Cardiac septum (tissue), 1 donor: ENCODE measurements at places on chromosomes 11 and 22.
A peak's percentile ranks its signal among the peaks of the same experiment; 100 is the strongest.

DNA sequence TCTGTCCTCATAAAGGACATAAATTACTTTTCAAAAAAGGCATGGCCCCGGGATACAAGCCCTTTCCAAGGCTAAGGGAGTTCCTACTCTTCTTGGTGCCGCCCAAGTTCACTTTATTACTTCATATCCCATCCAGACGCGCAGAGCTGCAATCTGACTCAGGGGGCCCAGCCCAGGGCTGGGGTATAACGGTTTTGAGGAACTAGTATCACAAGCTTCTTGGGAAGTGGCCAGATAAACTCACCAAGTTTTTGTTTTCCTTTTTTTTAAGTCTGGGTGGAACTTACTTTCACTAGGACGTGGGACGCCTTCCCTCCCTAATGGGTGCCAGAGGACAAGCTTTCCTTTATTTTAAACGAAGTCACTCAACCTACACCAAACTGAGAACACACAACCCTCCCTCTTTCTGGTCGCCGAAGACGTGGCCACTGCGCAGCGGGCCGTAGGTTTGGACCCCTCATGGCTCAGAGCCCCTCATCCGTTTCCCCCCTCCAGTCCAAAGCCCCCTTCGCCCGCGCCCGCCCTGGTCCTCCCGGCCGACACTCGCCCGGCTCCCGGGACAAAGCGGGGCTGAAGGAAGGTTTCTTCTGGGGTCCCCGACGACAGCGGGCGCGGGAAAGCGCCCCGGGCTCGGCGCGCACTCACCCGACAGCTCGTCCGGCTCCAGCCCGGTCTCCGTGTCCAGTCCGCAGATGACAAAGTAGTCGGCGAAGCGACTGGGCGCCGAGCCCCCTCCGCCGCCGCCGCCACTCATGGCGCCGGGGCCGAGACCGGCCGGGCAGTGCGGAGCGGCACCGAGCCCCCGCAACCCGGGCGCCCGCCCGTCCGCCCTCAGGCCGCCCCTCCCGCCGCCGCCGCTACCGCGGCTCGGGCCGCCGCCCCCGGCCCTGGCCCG, 587 bp downstream of the DENND5A start:
- DNase-seq = peak; percentile 86

GRCh38 chr11:11976481-11977127, 31.8 kb downstream of the DKK3 start:
- peak; percentile 79 for DNase-seq

GRCh38 chr22:40107851-40108378, 69.8 kb upstream of the TNRC6B start:
- no peak for DNase-seq

DNA sequence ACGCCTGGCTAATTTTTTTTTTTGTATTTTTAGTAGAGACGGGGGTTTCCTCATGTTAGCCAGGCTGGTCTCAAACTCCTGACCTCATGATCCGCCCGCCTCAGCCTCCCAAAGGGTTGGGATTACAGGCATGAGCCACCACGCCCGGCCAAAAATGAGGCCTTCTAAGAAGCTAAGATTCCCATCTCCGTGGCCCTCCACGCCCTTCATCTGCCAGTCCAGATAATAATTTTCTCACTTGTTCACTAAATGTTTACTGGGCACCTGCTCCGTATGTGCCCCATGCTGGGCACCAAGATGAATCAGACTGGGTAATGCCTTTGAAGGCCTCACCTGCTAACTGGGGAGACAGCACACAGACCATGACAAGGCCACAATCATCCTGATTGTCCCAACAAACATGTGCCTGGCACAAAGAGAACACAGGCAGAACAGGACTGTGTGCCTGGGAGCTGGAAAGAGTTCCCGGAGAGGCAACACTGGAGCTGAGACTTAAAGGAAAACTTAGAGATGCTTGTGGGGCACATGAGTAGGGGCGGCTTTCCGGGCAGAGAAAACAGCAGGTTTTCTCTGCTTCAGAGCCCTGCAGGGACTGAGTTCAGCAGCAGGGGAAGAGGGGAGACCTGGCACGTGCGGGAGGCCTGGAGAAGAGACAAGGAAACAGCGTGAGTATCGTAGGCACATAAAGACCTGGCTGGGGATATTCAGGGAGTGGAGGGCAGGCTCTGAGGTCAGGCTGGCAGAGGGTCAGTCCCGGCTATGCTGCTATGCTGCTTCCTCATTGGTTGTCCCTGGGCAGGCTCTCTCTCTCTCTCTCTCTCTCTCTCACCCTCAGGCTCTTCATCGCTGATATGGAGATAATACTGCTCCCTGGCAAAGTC, 2.4 kb downstream of the KIAA0930 start:
- no peak for DNase-seq

- no peak for DNase-seq
These were observed 10.8 kb downstream of the GNB1L start for GRCh38 chr22:19843857-19844376.

- DNase-seq = no peak
These were observed 42.9 kb downstream of the YWHAH start for GRCh38 chr22:31987218-31987617.

GRCh38 chr11:113994077-113994954, 19.4 kb downstream of the HTR3A start:
- no peak for DNase-seq

GRCh38 chr11:63738720-63739360, 29.7 kb downstream of the ZFTA start:
- DNase-seq = no peak

GRCh38 chr11:68051191-68052136, 12.6 kb downstream of the TCIRG1 start:
- DNase-seq = peak; percentile 47

- no peak for DNase-seq
These were observed 64.6 kb upstream of the LMO1 start for GRCh38 chr11:8328231-8328794.

GRCh38 chr11:69243496-69244200, 50.3 kb upstream of the MYEOV start:
- peak; percentile 56 for DNase-seq

- no peak for DNase-seq
These were observed 347.9 kb downstream of the TTC28 start for GRCh38 chr22:28331695-28332094.

DNA sequence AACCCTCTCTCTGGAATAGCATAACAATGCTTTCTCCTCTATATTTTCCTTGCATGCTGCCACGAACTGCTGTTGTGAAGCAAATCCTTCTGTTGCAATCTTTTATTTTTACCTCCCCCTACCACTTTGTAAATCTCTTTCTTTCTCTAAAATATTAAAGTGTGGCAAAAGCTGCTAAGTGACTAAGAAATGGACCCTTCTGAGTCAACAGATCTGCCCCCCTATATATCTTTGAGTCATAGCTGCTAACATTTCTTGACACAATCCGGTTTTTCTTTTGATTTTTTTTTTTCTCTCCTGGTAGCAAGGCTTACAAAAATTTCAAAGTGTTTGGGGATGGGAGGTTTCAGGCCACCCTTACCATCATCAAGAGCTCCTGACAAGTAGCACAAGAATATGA, 39.0 kb upstream of the KIRREL3 start:
- no peak for DNase-seq

GRCh38 chr11:46845440-46845739, 690 bp downstream of the CKAP5 start:
- DNase-seq = no peak

- no peak for DNase-seq
These were observed 95.3 kb upstream of the RCN1 start for GRCh38 chr11:31995525-31996094.

DNA sequence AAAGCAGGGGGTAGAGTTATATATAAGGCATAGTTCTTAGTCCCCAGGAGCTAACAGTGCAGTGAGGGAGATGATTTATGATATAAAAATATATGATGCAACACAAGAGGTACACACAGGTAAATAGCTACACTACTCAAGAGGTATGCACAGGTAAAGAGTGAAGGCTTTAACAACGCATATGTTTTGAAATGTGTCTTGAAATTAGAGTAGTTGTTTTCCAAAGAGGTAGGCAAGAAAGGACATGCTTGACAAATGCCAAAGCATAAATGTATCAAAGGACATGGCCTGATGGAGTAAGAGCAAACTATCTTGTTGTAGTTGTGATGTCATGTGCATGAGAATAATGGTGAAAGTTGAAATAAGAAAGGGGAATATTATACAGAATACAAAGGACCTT, 104.3 kb upstream of the C11orf87 start:
- DNase-seq = no peak

GRCh38 chr22:37454857-37455686, 27.8 kb upstream of the ELFN2 start:
- no peak for DNase-seq

- peak; percentile 83 for DNase-seq
These were observed at the start of gene LRRC56 for GRCh38 chr11:536841-537621. LRRC56 (plus strand) TSS chr11:537527; CDS start chr11:540685, 3,158 bp downstream.

- DNase-seq = no peak
These were observed 93.8 kb upstream of the BLID start for GRCh38 chr11:122209619-122210366.

- DNase-seq = no peak
These were observed 230.0 kb upstream of the MTNR1B start for GRCh38 chr11:92739491-92739890.

DNA sequence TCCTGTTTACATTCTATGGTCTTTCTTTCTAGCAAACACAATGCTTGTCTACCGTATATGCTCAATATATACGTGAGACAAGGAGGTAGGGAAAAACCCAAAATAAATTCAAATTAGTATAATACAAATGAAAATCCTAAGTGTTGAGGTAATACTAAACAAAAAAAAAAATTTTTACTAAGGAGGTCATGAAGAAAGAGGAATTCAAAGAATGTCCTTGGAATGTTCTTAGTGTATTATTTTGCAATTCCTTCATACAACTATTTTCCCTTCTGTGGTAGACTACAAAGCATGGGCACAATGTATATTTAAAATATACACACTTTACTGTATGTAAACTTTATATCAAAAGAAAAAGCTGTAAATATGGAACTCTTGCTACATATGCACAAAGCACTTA, 36.4 kb downstream of the PIK3C2A start:
- DNase-seq = no peak

- DNase-seq = peak; percentile 39
These were observed 1021.2 kb downstream of the TBC1D22A start for GRCh38 chr22:47783433-47784366.

GRCh38 chr11:16607675-16608644, 130.5 kb upstream of the C11orf58 start:
- DNase-seq = peak; percentile 90

- no peak for DNase-seq
These were observed 703.4 kb downstream of the NTM start for GRCh38 chr11:132073787-132074186.

GRCh38 chr11:64870176-64870892, 8.1 kb downstream of the EHD1 start:
- no peak for DNase-seq

DNA sequence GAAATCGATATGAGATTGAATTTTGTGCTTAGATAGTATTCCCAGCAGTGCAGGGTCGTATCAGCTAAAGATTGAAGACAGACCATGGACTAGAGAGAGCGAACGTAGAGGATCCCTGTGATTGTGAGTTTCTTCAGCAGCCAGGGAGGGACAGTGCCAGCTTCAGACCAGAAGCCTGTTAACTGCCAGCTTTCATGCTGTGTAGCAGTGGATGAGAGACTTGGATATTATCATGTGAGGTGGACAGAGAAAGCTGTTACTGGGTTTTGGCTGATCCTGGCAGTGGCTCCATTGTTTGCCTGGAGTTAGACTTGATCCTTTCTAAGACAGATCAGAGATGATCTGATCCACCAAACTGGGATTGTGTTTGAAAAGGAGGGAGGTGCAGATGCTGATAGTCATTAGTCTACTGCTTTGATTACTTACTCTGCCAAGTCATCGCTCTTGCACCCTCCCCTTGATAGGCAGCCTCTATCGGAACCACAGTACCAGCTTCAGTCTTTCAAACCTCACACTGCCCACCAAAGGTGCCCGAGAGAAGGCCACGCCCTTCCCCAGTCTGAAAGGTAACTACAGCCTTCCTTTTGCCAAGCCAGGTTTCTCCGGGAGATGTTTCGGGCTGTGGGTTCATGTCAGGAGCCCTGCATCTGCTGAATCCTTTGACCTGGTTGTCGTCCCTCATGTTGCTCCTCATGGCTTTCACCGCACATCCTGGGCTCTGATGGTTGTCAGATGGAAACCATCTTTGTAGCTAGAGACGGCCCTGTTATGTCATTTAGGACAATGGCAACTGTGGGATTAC, 16.2 kb downstream of the MADD start:
- peak; percentile 63 for DNase-seq

DNA sequence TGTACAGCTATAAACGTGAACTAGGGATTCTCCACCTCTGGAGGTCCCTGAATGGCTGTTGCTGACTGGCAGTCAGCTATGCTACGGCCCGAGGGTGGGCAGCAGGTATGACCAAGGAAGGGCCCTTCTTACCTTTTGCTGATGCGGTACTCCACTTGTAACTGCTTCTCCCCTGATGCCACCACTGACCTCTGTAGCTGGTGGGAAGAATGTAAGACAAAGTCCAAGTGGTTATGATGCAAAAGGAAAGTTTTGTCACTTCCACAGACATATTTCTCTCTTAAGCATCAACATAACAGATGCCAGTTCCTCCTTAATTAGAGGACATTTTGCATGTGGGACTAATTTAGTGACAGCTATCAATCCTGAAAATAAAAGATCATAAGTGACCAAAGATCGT, 32.2 kb downstream of the P4HA3 start:
- DNase-seq = no peak

DNA sequence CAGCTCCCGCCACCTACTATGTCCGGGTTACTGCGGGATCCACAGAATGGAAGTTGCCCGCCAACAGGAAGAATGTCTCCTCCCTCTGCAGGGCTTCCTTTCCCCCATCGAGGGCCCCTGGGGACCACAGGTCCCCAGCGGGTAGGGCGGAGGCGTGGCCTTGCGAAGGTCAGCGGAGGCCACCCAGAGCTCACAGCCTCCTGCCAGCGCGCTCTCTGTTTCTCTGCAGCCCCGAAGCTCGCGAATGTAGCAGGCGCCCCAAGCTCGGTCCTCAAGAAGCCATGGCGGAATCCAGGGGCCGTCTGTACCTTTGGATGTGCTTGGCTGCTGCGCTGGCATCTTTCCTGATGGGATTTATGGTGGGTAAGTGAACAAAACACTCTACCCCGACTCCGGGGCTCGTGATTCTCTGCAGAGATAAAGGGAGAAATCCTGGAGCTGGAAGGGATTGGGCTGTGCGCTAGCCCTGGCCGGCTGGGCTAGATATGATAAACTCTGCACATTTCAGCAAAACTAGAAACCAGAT, at the start of gene NAALAD2:
NAALAD2 (plus strand) TSS at position 186 of the 526 bp plus-strand sequence; CDS start at position 282, 96 bp downstream.
- DNase-seq = no peak

DNA sequence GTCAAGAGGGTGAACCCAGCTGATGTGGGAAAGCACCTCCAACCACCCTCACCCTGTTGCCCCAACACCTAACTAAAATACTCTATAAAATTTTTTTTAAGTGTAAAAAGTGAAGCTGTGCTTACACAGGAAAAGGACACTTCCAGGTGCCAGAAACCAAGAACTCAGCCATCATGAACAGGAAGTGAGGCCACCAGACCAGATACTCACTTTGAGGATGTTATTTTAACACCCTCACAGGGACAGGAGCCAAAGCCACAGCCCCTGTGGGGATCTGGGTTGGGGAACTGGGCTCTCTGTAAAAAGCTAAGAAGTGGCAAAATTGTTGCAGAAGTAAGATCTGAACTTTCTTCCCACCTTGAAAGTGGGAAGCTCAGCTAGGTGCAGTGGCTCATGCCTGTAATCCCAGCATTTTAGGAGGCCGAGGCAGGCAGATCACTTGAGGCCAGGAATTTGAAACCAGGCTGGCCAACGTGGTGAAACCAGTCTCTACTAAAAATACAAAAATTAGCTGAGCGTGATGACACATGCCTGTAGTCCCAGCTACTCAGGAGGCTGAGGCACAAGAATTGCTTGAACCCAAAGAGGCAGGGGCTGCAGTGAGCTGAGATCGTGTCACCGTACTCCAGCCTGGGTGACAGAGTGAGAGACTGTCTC, 3.8 kb downstream of the RSPH14 start:
- DNase-seq = no peak
